NCI-H774 (cell line): ENCODE measurements at places on chromosomes 5 and 9.

DNA sequence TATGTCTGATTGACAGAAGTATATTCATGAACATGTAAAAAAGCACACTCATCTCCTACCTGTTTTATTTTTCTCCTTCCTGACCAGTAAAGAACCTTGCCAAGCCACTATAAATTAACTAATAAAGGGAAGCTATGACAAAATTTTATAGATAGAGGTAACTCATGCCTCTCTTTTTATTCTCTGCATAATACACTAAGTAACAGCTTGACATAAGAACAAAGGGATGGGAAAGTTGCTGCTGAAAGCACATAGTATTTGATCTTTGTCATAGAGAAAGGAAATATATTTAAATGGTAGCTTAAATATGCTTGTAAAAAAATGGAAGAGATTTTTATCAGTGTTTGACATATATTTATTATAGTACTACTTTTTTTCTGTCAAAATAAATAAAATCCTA, 1065.7 kb upstream of the CDH9 start:
- DNase-seq: no peak

- no peak for DNase-seq
These were observed 10.1 kb downstream of the ARSB start for GRCh38 chr5:78975035-78975434.

- no peak for DNase-seq
These were observed 69.6 kb downstream of the NMUR2 start for GRCh38 chr5:152335461-152335860.

- DNase-seq: no peak
These were observed 93.4 kb downstream of the NRG2 start for GRCh38 chr5:139949710-139950109.

DNA sequence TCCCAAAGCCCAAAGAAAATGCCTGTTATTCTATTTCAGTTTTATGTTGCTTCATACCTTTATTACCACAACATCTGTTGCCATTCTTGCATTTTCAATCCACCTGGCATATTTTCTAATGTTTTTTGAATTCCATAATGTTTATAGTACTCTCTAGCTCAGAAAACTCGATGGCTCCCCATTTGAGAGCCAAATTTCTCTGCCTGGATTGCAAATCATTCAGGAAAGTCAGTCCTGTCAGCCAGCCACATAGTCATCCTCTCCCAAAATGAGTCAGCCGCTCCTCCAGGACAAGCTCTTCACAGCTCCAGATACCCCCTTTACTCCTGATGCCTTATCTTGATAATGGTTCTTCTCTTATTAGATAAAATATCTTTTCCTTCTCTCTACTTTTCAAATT, 78.2 kb upstream of the ADCY2 start:
- no peak for DNase-seq

DNA sequence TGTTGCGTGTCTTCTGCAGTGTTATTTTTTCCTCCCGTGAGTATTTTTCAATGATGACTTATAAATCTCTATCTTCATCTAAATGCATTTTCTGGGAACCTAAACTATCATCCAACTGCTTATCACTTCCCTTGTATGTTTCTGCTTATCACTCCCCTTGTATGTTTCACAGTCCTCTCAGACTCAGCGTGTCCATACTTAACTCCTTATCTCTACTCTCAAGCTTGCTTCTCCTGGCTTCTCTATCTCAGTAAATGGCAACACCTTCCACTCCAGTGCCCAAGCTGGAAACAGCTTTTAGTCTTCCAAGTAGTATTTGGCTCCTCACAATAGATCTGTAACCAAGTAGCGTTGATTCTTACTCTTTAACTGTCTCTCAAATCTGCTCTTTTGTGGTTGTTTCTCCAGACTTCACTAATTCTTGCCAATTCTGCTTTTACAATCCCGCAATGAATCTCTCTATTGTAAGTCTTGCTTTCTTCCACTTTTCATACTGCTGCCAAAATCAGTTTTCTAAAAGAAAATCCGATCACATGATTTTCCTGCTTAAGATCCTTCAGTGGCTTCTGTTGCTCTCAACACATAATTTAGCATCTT, 33.8 kb upstream of the TXNDC8 start:
- no peak for DNase-seq
